ENCODE measurements at places on chromosomes 4 and X.
A peak's percentile ranks its signal among the peaks of the same experiment; 100 is the strongest.

GRCh38 chr4:7197910-7198309, 5.6 kb downstream of the SORCS2 start:
- DNase-seq = no peak

GRCh38 chrX:76155786-76156185, 17.1 kb upstream of the PBDC1 start:
- no peak for DNase-seq

GRCh38 chr4:42566835-42567234, 90.1 kb downstream of the ATP8A1 start:
- no peak for DNase-seq

DNA sequence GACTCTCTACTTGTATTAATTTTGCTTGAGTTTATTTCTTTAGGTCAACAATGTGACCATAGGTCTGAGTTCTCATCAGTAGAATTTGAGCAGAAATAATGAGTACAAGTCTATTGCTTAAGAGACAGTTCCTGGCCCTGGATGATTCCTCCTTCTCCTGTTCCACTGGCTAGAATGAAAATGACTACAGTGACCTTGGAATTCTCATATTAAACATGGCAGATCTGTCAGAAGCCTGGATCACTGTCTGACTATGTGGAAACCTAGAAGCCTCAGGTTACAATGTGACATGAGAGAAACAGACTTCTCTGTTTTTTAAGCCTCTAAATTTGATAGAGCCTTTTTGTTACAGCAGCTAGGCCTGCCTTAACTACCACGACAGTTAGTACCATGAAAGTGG, 82.9 kb upstream of the MED14 start:
- no peak for DNase-seq

DNA sequence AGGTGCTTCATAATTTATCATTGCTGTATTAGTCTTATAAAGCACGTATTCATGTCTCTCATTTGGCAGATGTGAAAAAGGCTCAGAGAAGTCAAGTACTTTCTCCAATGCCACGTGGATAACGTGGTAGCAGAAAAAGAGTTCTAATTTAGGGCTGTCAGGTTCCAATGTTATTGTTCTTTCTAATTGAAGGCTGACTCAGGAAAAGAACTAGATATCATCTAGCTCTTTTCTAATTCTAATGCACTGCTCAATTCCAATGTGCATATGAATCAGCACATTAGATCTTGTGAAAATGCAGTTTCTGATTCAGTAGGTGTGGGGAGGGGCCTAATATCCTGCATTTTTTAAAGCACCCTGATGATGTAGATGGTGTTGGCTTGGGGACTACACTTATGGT, 22.8 kb downstream of the AGA start:
- DNase-seq = no peak

DNA sequence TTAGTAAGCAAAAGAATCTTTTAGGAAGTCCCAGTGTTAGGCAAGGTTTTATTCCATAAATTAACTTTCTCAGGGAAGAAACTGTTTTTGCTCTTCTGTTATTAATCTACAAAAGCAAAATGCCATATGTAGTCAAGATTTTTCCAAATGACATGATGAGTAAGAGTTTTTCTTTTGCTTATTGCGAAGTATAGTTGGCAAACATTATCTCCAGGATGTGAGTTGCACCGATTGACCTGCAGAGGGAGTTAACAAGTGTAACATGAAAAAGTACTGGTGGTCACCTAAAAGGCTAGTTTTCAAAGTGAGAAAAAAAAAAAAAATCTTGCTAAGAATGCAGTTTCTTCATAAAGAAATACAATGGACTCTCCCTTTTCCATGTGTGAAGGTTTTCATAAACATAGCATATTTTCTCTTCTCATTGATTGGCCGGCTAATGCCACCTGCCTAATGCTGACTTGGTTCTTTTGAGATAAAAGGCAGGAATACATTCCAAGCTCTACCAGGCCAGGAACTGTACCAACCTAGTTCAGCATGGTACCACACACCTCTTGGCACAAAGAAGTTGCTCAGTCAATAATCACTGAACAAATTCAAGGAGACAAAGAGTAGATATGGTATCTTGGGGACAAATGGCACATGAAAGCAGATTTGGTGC, 100.2 kb downstream of the LNX1 start:
- DNase-seq = peak; percentile 95

DNA sequence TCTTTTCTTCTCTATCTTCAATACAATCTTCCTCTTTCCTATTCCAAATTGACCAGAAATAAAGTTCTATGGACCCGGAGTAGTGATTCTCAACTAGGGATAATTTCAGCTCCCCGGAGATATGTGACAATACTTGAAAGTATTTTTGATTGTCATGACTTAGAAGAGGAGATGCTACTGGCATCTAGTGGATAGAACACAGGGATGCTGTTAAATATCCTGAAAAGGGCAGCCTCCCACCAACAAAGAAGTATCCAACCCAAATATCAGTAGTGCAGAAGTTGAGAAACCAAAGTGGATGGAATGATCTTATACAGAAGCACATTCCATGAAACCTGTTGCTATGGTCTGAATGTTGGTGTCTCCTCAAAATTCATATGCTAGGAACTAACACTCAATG, 65.7 kb upstream of the NDST3 start:
- no peak for DNase-seq

DNA sequence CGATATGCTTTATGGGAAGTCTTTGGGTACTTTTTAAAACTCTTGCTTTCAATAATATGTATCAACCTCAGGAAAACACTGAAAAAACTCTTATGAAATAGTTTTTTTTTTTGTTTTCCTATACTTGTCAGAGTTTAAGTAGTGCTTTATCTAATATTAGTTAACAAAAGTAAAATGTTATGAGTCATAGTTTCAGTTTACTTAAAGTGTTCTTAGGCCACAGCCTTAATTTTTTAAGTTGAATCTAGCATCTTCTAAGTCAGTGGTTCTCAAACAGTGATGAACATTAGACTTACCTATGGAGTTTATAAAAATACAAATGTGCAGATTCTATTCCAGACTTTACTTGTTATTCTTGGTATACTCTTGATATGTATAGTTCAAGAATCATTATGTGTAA, 26.3 kb upstream of the ADGRL3 start:
- no peak for DNase-seq

- DNase-seq = no peak
Measured at GRCh38 chr4:107579099-107579498, 140.9 kb downstream of the PAPSS1 start.

DNA sequence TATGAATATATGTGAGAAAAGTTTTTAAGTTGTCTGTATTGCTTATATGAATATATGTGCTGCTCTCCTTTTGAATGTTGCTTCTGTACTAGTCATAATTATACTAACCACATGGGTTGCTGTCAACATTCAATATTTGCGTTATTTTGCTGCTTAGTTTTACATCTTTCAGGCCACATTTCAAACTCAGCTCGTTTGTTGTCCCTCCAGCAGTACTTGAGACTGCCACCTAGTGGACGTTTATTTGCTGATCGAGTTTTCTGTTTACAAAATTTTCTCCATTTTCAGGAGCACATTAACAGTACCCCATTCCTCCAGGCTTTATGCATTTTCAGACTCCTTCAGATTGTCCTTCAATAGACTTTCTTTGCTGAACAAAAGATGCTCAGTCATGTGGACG, 75.8 kb downstream of the NUDT11 start:
- peak; percentile 81 for DNase-seq

GRCh38 chrX:38961936-38962335, 160.7 kb downstream of the MID1IP1 start:
- DNase-seq = no peak

Measured in adipocyte (in vitro differentiated cells).